IPS-NIHi11 (cell line): ENCODE measurements at places on chromosomes 1 and 21.

- DNase-seq, result no peak
Measured at GRCh38 chr1:60861961-60862567, 220.3 kb upstream of the NFIA start.

GRCh38 chr1:13728091-13728715, 28.2 kb downstream of the PRDM2 start:
- no peak for DNase-seq

DNA sequence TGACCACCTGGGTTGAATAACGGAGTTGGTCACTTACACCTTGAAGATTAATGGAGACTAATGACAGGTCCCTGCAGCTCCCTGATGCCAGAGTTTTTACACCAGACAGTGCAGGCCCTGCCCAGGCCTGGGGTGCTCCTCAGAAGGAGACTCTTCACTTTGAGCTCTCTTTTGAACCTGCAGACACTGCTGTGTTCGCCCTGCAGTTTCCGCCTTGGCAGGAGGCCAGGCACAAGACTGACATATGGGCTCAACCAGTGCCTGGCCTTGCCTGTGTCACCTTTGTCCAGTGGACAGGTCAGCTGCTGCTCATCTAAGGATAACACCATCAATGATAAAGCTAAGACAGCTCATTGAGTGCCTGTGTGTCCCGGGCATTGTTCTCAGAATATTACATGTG, 5.2 kb downstream of the STRIP1 start:
- no peak for DNase-seq

DNA sequence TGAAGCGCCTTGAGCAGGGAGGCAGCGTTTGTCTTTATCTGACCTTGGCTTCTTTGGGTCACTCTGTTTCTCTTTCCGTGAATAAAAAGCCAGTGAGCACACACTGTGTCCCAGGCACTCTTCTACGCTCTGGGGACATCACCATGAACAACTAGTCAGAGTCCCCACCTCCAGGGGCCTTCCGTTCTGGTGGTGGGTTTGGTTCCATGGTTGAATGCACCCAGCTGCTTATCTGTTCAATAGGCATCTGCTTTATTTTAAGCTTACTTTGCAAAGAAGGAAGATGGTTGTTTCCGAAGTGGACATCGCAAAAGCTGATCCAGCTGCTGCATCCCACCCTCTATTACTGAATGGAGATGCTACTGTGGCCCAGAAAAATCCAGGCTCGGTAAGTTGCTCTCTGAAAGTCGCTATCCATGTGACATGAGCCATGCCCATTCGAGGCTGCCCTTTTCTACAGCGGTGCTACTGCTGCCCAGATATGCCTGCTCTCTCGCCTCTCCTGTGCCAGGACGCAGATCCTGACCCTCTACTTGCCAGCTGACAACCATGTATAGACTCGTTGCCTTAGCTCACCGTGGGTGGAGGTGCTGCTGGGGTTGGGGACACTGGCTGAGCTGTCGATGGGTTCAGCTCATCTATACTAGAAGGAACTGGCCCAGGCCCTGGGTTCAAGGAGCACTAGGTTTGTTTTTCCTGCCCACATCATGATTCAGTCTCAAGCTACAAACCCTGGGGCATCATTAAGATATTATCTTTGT, 5.9 kb downstream of the MX1 start:
- DNase-seq, result no peak

GRCh38 chr21:42970946-42971653, 3.3 kb upstream of the PKNOX1 start:
- DNase-seq, result no peak

DNA sequence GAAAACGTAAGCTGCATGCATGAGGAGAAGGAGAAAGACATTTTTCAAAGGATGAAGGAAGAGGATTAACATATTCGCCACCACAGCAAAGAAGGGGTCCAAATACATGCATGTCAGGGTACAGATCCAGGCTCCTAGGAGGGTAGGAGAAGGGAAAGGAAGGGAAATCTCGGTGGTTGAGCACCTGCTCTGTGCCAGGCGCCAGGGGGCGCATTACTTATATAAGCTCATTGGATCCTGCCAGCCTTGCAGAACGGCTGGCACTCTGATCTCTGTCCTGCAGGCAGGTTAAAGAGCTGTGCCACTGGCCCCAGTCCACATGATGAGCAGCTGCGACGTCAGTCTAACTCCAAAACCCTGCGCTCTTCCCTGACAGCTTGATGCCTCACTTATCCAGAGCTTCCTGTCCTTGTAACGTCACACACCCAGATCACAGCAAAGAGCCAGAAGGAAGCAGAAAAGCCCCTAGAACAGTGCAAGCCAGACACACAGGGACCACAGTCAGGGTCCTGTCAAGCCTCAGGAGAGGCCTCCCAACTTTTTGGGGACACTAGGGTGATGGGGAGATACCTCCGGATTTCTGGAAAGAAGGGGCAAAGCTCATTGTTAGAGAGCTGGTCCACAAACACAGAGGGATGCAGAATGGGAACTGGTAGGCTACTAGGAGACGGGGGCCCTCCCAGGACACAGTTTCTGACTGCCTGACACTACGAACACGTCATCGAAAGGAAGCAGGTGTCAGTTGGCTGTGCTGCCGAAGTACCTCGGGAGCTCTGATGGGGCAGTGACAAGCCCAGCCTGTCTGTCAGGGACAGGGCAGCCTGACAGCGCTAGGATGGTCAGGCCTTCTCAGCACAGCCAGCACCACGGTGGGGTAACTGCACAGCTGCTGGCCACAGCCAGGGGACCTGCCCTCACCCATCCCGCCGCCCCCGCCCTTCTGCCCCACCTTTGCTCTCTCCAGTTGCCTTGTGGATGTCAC, 99.1 kb downstream of the BEND5 start:
- peak; percentile 72 for DNase-seq

DNA sequence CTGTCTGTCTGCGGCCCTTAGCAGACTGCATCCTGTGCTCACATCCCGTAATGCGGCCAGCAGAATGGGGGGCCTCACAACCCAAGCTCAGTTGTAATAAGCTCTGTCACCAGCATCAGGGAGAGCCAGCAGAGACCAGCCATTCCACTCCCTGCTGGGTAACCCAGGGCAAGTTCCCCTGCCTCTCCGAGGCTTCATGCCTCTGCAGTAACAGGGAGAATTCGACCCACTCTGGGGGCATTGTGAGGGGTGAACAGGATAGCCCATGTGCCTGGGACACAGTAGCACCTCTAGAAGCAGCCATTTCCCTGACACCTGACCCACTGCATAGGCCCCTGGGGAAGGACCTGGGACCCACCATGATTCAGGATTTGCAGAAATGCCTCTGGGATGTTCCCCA, 461.2 kb downstream of the MATN1 start:
- DNase-seq, result no peak

GRCh38 chr1:200373811-200374231, 36.0 kb downstream of the ZNF281 start:
- DNase-seq, result peak; percentile 60

DNA sequence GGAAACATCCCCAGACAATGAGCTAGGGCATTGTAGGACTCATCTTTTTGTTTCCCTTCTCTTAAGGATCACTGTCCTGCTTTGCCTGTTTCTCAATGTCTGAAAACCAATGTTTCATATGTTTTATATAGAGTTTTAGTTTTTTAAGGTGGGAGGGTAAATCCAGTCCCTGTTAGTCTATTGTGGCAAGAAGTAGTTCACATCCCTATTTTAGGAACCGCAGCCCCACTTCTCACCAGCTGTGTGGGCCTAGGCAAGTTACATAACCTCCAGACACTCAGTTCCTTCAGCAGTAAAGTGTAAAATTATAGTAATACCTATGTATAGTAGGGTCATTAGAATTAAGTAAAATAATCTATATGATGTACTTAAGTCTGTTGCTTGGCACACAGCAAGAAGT, 105.8 kb upstream of the WLS start:
- no peak for DNase-seq

- no peak for DNase-seq
Measured at GRCh38 chr1:205840146-205840923, 9.6 kb downstream of the PM20D1 start.

DNA sequence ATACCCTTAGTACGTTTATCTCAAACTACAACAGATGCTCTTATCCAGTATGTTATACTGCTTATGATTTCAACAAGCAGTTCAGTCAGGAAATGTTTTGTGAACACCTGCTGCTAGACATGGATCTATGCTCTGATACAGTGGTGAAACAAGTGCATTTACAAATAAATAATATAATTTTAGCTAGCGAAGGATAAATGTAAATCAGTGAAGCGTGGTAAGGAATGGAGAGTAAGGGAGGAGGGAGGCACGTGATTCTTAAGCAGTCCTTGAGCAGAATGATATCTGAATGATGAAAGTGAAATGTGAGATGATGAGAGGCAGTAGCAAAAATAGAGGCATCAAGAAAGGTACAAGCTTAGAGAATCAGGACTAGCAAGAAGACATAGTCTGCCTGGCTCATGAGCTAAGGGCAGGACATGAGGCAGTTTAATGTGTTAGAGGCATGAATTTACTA, 6.3 kb downstream of the TSNAX start:
- DNase-seq, result no peak

DNA sequence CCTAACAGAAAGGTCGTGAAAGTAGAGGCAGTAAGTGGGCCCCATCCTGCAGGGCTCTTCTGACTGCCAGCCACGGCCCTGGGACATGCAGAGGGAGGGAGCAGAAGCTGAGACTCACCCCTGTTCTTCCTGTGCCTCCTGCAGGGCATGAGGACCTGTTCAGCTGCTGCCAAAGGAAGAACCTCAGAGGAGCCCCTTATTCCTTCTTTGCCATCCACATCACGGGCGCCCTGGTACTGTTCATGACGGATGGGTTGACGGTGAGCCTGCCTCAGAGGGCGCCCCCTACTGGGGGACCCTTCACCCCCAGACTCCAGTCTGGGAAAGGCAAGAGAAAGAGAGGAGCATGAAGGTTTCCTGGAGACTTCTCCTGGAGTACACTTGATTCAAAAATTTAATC, 47.1 kb downstream of the ELK4 start:
- DNase-seq, result no peak

DNA sequence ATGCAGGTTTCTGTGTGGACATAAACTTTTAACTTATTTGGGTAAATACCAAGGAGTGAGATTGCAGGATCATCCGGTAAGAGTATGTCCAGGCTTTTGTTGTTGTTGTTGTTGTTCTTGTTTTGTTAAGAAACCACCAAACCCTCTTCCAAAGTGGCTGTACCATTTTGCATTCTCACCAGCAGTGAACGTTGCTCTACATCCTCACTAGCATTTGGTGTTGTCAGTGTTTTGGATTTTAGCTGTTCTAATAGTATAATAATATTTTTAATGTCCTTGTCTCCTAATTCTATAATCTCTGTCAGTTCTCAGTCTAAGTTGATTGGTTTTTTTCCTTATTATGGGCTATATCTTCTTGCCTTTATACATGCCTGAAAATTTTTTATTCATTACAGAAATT, 37.8 kb downstream of the TENT5C start:
- no peak for DNase-seq

DNA sequence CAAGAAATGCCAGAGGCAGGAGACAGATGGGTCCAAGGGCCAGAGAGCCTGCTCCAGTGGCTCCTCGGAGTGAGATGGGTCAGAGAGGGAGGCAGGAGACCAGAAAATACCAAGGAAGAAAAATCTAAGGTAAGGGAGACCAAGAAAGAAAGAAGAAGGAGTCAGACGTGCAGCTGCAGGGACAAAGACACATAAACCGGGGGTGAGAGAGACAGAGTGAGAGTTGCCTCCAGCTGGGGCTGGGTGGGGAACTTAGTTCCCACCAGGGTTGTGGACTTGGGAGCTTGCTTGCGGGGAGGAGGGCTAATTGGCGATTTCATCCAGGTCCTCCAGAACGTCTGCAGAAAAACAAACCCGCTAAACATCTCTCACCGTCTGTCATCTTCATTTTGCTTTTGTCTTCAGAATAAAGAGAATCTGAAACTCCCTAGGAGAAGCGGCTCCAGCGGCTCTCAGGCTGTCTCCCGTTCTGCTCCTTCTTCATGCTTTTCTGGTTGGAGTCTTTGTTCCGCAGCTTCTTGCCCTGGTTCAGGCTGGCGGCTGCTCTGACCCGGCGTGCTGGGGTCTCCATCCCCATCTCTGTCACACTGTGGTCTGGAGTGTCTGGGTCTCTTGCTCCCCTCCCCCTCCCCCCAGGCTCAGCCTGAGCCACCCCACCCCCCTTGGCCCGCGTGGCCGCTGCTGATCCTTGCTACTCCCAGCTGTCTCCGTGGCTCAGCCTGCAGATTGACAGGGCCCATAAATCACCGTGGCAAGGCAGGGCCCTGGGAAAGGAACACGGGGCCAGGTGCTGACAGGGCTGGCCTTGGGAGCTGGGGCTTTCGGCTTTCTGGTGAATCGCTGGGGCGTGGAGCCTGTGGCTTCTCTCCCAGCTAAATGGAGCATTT, 66.6 kb downstream of the UBIAD1 start:
- DNase-seq, result peak; percentile 59

GRCh38 chr1:53196017-53196484, 573 bp upstream of the CPT2 start:
- DNase-seq, result no peak

- no peak for DNase-seq
Measured at GRCh38 chr1:66247415-66248208, 286.3 kb upstream of the SGIP1 start.
